ENCODE measurements at places on chromosomes 5 and 9.
A peak's percentile ranks its signal among the peaks of the same experiment; 100 is the strongest.

DNA sequence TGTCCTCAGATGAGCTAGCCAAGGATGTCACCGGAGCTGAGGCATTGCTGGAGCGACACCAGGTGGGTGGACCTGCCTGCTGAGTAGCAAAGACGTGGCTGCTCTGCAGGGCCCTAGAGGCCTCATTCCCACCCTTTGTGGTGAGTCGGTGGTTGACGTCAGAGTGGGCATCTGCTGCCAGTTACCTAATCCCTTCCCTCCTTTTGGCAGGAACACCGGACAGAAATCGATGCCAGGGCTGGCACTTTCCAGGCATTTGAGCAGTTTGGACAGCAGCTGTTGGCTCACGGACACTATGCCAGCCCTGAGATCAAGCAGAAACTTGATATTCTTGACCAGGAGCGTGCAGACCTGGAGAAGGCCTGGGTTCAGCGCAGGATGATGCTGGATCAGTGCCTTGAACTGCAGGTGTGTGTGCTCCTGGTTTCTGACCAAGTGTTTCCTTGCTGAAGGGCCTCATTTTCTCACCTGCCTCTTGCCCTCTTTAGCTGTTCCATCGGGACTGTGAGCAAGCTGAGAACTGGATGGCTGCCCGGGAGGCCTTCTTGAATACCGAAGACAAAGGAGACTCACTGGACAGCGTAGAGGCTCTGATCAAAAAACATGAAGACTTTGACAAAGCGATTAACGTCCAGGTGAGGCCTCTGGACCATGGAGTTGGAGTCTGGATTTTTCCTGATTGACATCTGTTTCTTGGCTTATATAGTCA lies 48.9 kb downstream of the DYNC2I2 start:
- DNase-seq, result no peak

GRCh38 chr5:163502521-163502920 lies 2.9 kb upstream of the MAT2B start:
- no peak for DNase-seq

GRCh38 chr5:170348137-170348633 lies 41.0 kb downstream of the KCNMB1 start:
- DNase-seq, result no peak

DNA sequence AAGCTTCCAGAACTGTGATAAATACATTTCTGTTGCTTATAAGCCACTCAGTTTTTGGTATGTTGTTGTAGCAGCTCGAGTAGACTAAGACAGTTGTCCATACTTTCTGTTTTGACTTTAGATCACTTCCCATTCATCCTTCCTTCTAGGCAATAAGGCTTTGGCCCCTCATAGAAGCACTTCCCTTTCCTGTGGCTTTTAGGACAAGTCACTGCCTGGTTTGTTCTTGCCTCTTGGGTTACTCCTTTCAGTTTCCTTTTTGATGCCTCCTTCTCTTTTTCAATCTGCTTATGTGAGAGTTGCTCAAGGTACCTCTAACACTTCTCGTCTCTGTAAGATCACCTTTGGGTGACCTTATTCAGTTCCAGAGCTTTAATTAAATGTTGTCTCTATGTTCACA lies 72.4 kb upstream of the NTRK2 start:
- DNase-seq, result no peak

- peak; percentile 61 for DNase-seq
These were observed 1.1 kb upstream of the ZSWIM6 start for GRCh38 chr5:61330845-61331406.

GRCh38 chr9:87498046-87498810 lies 561 bp downstream of the DAPK1 start:
- DNase-seq, result no peak

DNA sequence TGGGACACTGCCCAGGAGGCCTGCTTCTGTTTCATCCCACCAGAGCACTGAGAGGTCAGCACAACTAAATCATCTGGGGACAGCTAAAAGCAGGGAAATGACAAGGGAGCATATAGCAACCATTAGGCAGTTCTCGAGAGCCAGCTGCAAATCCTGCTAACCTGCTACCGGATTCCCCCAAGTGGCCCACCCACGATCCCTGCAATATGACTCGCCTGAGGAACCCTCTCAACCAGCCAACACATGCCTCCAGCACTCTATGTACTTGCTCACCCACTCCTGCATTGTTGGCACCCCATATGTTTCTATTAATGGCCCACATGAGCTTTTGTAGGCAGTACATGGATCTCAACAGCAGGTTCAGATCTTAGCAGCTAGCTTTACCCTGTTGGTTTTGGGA lies 326.0 kb downstream of the GABRG2 start:
- DNase-seq, result no peak

DNA sequence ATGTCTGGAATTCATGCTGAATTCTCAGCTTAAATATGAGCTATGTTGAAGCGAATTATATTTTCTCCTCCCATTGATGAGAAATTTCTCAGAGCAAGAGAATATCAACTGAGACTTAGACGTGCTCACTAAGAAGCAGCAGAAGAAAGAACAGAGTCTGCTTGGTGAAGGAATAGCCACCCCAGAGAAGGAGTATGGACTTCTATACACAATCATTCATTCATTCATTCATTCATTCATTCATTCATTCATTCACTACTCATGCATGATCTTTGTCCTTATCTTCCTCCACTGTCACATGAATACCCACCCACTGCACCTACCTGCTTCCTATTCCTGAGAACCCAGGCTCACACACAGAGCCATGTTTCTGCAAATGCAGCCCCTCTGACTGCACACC lies 206.6 kb downstream of the DEPDC1B start:
- DNase-seq, result no peak

Measured in activated T-cell treated with anti-CD3 and anti-CD28 coated beads for 1 hour (primary cell).